NCI-H1048 (cell line): ENCODE measurements at places on chromosomes 6 and 20.

DNA sequence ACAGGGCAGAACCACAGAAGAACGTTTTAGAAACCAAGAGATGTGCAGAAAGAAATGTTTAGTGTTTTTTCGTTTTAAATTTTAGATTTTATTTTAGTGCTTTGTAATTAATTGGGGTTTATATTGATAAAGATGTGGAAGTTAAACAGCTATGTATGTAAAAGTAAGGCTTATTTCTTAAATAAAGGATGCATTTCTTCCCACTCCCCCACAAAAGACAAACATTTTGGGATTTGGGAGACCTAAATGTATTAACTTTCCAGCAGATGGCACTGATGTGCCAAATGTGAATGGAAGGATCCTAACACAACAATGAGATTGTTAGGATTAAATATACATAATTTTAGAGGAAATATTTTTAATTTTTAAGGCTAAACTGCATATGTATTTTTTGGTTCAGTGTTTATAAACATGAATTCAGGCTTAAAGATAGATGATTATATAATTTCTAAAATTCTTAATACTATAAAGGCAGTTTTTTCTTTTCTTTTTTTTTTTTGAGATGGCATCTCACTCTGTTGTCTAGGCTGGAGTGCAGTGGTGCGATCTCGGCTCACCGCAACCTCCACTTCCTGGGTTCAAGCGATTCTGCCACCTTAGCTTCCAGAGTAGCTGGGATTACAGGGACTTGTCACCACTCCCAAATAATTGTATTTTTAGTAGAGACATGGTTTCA is 12.0 kb downstream of the PFDN4 start:
- DNase-seq, result no peak

DNA sequence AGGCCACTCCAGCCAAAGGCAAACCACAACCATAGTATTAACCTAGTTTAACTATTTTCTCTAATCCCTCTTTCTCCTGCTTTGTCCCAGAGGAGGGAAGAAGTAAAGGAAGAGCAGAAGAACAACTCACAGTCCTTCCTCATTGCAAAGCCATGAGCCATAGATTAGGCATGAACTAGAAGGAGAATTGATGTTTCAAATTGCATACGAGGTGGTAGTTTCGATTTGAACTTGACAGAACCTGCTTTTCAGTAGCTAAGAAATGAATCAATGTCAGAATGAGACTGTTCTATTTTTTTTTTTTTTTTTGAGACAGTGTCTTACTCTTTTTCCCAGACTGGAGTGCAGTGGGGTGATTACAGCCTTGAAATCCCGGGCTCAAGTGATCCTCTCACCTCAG is 48.3 kb downstream of the PROKR2 start:
- DNase-seq, result no peak

GRCh38 chr6:31122791-31123706 is 2.8 kb upstream of the CDSN start:
- no peak for DNase-seq

GRCh38 chr6:151400473-151400872 is 9.1 kb upstream of the ZBTB2 start:
- no peak for DNase-seq

DNA sequence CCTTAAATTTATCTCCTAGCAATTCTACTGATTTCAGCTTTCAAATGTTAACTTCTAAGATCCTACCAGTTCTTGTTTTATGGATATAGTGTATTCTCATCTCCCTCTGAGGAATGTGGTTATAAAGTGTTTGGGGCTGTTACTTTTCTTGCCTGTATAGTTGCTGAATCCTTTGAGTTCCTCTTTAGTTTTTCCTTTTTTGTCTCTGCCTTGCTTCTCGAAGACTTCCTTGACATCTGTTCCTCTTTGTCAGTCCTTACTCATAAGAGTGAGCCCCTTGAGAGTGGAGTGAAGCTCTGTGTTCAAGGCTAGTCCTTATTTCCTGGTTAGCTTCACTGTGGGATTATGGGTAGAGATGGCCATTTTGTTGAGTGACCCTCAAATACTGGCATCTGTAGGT is 84.6 kb downstream of the ELOVL4 start:
- no peak for DNase-seq

DNA sequence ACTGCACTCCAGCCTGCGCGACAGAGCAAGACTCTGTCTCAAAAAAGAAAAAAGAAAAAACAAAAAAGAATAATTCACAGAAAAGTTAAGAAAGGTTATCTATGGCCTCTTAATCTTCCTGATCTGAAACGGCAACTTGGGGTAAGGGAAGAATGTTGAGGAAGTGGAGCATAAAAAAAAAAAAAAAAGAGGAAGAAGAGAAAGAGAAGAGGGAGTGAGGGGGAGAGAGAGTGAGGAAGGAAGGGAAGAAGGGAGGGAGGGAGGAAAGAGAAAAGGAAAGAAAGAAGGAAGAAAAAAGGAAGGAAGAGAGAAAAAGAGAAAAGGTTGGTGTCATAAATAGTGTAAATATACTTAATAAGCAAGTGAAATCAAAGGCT is 68.9 kb upstream of the NCOA3 start:
- no peak for DNase-seq

- DNase-seq, result no peak
Measured at GRCh38 chr20:58424218-58424969, 35.4 kb downstream of the VAPB start.

GRCh38 chr6:43924222-43924702 is 154.3 kb downstream of the VEGFA start:
- DNase-seq, result no peak
